ENCODE measurements at places on chromosomes 7 and 10.

DNA sequence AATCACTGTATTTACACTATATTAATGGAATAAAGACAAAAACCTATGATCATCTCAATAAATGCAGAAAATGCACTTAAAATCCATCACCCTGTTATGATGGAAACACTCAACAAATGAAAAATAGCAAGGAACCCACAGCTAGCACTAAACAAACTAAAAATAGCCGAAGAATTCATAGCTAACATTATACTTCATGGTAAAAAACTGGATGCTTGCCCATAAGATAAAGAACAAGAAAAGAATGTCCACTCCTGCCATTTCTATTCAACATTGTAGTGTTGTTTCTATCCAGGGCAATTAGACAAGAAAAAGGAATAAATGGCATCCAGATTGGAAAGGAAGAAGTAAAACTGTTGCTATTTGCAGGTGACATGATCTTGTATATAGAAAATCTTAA is 142.1 kb downstream of the STK31 start:
- no peak for DNase-seq

GRCh38 chr7:73891178-73891885 is 30.4 kb downstream of the TMEM270 start:
- no peak for DNase-seq

DNA sequence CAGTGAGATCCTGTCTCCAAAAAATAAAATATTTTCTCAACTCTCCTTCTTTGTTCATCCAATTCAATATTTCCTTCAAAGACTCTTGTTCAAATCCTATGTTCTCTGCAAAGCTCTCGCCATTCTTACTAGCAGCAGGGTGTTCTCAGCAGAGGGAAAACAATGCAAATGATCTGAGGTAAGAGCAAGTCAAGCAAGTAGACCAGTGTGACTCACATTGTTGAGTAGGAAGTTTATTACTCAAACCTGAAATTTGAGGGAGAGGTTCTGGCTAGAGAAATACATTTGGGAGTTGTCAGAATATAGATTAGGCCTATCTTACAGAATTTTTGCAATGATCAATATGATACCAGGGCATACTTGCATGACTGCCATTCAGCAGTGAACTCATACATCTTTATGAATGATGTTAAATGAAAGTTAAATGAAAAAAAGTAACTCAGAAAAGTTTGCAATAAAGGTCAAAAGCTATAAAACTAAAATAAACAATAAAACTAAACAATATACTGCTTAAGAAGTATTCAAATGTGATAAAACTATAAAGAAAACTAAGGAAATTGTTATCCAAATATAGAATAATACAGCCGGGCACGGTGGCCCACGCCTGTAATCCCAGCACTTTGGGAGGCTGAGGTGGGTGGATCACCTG is 5.8 kb downstream of the IDE start:
- DNase-seq, result no peak

GRCh38 chr7:41503438-41503837 is 199.5 kb downstream of the INHBA start:
- DNase-seq, result no peak

GRCh38 chr7:51111241-51111940 is 205.2 kb downstream of the COBL start:
- no peak for DNase-seq
